ENCODE measurements at places on chromosomes 2 and 18.

- DNase-seq, result no peak
Observed at GRCh38 chr2:145043399-145043834, 523.5 kb upstream of the ZEB2 start.

GRCh38 chr2:39583781-39584180 lies 81.9 kb upstream of the TMEM178A start:
- DNase-seq, result no peak

- DNase-seq, result no peak
Observed at GRCh38 chr18:46028536-46028891, 43.5 kb downstream of the PSTPIP2 start.

DNA sequence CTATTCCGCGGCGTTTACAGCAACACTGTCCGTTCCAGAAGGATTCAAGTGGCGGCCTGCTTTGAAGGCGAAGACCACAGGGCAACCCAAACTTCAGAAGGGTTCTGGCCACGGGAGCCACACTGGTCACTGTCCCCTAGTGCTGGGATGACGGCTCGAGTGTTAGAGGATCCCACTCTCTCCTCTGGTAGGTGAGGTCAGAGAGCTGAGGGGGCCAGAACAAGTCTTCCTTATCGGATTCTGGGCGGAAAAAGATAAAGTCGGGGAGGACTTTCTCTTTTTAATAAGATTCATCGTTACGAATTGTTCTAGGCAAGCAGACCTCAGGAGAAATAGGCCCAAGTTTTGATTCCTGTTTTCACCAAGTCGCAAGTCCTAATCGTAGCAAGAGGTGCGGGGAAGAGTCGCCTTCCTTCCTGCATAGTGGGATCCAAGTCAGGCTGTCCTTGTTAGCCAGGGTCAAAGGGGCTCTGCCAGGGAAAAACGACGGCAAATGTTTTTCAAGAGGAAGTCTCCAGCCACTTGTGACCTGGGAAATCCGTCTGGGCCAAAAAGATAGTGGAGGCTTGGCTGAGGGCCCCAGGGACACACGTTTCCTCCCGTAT lies 864 bp upstream of the MYL12A start:
- no peak for DNase-seq

DNA sequence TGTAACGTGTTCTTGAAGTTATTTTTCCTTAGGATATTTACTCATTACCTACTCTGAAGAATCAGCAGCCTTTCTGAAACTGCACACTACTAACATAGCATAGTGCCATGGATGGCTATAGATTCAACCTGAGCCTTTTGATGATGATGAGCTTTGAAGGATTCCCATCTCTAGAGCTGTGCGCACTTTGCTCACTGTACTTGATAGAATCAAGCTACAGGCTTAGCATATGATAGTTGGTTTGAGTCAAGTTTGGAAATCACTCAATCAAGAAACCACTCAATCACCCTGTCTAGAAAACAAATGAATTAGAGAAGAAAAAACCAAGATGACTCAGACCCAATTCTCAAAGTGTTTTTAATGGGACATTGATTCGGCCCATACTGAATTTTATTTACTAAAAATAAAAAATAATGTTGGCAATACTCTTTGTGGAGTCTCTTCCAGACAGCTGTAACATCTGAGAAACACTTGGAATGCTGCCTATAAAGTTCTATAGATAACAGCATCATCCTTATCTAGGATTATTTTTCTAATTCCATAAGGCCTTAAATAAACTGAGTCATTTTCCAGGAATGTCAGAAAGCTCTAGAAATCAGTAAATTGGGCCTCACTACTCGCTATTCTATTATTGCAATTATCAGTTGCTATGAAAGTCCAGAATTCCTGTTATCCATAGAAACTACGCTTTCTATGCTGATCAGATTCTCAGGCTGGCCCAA lies 259.0 kb upstream of the ERBB4 start:
- no peak for DNase-seq

- no peak for DNase-seq
Observed at GRCh38 chr2:26850000-26850431, 2.1 kb downstream of the DPYSL5 start.

- no peak for DNase-seq
Observed at GRCh38 chr2:10534514-10535250, 86.6 kb upstream of the ODC1 start.

DNA sequence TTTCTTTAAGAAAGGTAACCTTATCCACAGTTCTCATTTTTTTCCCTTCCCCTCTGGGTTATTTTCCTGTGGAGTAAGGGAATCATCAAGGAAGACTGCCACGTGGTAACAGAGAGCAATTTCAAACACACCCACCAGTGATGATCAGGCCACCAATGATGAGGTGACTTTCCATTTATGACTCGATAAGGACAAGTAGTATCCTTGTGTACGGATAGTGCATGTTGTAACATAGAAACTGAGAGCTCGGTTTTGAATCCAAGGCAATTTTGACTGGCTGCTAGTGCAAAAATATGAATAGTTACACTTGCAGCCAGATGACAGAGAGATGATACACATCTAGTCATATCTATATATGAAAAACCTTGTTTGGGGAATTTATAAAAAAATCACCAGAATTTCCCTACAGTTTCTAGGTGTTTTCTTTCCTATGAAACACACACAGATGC lies 143.6 kb upstream of the TCF4 start:
- DNase-seq, result no peak

GRCh38 chr2:102091121-102091520 lies 51.4 kb upstream of the IL1R1 start:
- no peak for DNase-seq

DNA sequence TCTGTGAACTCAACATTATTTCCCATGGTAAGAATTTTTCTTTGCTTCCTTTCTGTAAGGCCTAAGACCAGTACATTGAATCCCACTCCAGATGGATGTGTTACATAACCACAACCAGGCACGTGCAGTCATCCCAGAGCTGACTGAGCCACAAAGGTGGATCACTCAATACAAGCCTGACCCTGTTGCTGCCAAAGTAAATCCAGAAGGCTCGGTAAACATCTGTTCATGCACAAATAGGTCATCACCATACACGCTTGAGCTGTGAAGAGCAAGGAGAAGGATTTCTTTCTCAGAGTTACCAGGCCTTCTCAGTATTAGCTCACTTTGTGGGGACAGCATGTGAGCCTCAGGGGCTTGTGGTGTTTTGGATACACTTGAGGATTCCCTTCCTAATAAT lies 791.4 kb upstream of the FANCL start:
- no peak for DNase-seq

DNA sequence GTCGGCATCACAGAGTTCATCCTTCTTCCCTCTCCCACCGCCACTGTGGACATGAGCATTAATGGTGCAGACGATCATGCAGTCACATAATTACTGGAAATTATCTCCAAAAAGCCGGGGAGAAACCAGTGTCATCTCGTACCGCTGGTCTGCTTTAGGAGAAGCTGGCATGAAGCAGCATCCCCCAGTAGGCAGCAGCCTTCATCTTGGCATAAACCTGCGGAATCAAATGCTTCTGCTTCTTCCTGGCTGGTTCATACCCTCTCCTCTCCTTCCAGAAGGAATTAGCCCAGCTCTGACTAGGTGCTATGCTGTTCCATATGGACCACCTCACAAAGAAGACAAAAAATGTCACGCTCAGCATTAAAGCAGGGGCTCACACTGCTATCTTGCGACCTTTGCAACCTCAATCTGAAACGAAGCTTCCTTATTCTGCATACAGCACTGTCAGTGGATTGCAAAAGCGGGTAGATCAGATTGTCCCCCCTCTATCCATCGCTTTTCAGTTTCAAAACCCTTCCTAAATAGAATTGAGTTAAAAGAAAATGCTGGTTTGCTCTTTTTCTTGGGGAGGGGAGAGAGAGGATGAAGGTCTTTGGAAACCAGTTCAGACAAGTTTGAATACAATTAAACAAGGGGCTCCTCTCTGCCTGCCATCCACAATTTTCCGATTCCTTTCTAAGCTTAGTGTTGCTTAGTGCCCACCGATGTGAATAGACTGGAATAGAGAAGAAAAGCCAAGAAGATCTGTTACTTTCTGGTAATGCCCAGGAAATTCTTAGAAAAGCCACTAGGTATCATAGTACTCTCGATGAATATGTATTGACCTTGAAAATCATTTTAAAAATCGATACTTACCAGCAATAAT lies 212.1 kb upstream of the ZNF521 start:
- no peak for DNase-seq

- DNase-seq, result no peak
Observed at GRCh38 chr18:28594034-28594433, 417.1 kb upstream of the CDH2 start.

- no peak for DNase-seq
Observed at GRCh38 chr18:73563901-73564472, 583.6 kb downstream of the FBXO15 start.

DNA sequence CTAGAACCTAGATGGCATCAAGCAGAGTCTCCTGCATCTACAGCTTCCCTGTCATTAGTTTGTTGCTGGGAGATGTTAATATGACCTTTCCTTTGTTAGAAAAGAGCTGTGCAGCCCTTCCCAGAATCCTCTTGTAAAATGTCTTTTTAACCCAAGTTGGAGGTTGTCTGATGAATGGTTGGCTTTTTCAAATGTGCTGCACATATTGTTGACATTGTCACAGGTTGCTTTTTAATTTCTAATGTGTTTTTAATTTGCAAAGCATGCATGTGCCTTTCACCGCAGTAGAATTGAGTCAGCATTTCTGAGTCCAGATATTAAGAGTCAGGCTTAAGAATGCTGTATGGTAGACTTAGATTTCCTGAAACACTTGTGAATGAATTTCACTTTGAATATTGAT lies 120.8 kb downstream of the GREB1L start:
- no peak for DNase-seq

DNA sequence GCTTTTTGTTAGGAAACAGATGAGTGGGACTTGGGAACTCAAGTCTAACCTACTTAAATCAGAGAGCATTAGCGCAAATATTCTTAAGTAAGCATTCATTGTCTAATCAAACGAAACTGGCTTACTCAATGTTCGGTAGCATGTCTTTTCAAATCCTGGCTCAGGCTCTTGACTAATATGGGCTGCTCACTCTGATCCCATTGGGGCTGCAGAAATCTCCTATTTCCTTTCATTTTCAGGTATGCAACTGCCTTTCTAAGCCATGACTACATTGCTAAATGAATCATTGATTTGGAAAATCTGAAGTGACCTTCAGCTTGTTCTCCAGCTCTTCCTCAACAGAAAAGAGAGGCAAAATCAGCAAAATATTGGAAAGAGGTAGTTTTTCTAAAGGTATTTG lies 2084.4 kb upstream of the PIK3C3 start:
- no peak for DNase-seq

DNA sequence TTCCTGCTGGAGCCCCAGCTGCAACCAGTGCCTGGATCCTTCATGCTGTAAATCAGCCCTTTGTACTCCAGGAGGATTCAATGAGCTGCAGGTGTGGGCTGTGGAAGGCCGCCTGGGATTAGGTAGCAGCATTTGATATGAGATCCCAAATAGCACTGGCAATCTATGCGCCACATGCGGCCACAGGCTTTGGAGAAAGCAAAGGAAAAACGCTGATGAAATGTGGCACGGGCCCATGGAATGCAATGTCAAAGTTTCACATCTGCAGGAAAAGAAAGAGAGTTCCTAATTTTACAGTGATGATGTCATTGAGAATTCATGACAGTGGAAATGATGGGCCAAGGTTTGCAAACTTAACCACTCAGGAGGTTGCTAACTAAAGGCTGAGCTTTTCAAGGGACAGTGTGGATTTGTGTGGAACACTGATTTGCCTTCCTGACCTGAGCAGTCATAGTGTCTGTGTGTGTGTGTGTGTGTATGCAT lies 216.4 kb upstream of the OSR1 start:
- no peak for DNase-seq
